Forelimb muscle (tissue), 1 donor: ENCODE measurements at places on chromosomes 7 and 10.

- no peak for DNase-seq
Observed at GRCh38 chr7:157111311-157111710, 27.4 kb upstream of the UBE3C start.

DNA sequence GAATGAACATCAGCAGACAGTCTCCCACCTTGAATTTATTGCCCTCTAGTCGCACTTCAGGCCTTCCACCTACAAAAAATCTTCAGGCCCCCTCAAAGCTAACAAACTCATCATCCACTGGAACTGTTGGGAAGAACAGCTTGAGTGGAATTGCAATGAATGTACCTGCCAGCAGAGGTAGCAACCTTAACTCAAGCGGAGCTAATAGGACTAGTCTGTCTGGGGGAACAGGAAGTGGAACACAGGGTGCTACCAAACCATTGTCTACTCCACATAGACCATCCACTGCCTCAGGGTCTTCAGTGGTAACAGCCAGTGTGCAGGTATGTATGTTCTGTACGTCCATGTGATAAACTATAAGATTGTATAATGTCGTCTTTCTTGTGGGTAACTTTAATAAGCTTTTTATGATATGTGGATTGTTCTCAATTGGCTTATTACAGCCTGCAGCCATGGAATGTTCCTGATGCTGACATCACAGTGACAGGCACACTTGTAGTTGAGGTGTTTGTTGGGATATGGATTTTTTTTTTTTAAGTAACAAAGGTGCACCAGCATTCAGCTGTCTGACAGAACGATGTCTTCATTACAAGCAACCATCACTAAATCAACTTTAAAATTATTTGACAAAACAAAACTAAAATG, 53.3 kb downstream of the UBN2 start:
- no peak for DNase-seq

GRCh38 chr10:128001849-128002248, 94.9 kb downstream of the PTPRE start:
- no peak for DNase-seq

DNA sequence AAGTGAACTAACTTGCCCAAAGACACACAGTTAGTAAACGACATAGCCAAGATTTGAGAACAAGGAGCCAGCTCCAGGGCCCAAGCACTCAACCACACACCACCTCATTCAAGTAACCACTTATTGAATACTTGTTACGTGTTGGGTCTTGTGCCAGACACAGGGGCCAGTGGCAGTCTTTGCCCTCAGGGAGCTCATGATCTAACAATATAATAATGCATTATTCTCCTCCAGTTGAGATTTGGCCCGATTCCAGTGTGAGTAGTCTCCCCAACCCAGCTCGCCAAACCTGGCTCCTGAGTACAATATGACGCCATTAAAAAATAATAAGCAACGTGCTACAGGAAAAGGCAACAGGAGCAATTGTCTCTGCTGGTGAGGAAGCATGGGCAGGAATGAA, 14.4 kb upstream of the STK17A start:
- DNase-seq = no peak

DNA sequence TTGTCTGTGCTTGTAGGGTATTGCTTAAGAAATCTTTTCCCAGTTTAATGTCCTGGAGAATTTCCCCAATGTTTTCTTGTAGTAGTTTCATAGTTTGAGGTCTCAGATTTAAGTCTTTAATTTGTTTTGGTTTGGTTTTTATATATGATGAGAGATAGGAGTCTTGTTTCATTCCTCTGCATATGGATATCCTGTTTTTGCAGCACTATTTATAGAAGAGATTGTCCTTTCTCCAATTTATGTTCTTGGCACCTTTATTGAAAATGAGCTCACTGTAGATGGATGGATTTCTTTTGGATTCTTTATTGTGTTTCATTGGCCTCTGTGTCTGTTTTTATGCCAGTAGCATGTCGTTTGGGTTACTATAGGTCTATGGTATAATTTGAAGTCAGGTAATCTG, 20.2 kb downstream of the ADIRF start:
- no peak for DNase-seq

DNA sequence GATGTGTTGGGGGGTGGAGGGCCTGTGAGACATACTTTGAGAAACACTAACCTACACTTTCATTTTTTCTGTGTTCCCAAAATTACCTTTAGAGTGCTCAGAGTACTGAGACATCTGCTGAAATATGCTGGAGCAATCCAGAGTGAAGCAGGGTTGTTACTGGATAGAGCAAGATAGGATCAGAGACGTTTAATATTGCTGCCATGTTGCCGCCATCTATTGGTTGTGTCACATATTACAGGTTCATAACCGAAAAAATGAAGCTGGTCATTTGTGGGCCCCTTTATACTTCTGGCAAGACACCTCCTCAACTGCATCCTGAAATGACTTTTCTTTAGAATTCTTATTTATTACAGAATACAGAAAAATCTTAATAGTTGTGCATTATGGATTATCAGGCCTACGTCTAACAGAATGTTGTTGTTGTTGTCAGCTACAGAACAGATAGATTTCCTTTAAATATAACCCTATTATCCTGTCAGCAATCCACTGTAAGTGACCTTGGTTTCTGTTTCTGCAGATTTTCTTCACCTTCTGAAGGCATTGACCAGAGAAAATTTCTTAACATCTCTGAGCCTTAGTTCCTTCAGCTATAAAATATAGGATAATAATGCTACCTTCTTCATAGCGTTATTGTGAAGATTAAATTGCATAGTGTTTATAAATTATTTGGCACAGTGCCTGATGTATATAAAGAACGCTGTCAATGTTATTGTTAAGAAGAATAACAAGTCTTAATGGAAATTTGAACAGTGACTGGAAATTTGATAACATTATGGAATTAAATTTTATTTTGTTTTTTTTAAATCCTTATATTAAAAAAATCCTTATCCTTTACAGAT, 16.2 kb upstream of the DLD start:
- no peak for DNase-seq

- no peak for DNase-seq
Observed at GRCh38 chr10:3287572-3288445, 115.2 kb upstream of the PITRM1 start.

DNA sequence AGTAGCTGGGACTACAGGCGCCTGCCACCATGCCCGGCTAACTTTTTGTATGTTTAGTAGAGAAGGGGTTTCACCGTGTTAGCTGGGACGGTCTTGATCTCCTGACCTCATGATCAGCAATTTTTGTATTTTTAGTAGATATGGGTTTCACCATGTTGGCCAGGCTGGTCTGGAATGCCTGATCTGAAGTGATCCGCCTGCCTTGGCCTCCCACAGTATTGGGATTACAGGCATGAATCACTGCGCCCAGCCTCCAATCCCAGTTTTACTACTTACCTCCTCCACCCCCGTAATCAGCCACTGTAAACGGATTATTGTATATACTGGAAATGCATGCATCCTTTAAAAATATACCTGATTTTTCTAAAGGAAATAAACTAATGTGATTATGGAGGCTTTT, 35.1 kb upstream of the MTPN start:
- DNase-seq = no peak

GRCh38 chr10:80319318-80319717, 29.9 kb upstream of the MAT1A start:
- DNase-seq = no peak

DNA sequence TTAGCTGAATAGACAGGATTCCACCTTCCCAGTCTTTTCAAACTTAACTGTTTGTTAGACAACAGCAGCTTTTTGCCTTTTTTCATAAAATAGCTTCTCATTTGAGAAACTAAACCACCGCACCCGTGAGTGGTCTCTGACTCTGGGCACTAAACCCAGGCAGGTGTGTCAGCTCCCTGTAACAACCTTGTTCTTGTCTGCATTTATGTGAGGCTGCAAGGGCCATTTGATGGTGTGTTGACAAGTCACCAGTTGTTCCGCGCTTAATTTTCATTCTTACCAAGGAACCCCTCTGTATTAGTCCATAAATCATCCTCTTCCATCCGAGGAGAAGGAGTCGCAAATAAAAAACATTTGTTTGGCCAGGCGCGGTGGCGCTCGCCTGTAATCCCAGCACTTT, 1.5 kb downstream of the STOX1 start:
- DNase-seq = no peak
